ENCODE measurements at places on chromosomes 7 and 10.

- no peak for DNase-seq
Measured at GRCh38 chr7:136045992-136046391, 68.8 kb upstream of the MTPN start.

DNA sequence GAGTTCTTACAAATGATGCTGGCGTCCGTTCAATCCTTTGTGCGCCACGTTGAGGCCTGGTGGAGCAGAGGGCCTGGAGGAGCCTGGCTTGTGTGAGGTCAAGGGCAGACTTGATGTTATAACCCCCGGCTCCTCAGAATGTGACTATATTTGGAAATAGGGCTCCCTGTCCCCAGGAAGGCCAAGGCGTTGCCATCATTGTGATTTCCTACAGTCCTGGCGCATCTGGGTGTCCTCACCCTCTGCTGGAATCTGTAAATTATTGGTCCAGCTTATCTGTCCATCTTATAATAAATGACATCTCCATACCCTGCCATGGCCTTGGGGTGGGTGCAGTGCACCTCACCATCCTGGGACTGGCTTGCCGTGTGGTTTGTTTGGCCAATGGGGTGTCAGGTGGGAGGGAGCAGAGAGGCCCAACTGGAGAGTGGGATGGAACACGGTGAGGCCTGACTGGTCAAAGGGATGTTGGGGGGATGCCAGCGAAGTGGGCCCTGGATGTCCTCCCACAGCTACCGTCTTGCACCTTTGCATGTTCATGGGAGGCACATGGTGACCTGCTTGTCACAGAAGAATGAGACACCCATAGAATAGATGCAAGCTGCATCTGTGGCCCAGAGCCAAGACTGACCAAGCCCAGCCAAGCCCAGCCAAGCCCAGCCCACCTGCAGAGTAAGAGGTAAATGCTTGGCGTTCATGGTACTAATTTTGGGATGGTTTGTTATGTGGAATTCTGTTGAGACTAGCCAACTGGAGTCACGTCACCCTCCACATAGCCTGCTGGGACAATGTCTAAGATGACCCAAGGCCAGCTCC lies 11.1 kb upstream of the LRRC27 start:
- DNase-seq = no peak

GRCh38 chr7:93461350-93461749 lies 113.2 kb downstream of the CALCR start:
- DNase-seq = no peak

GRCh38 chr7:79227044-79227443 lies 226.4 kb downstream of the MAGI2 start:
- no peak for DNase-seq

DNA sequence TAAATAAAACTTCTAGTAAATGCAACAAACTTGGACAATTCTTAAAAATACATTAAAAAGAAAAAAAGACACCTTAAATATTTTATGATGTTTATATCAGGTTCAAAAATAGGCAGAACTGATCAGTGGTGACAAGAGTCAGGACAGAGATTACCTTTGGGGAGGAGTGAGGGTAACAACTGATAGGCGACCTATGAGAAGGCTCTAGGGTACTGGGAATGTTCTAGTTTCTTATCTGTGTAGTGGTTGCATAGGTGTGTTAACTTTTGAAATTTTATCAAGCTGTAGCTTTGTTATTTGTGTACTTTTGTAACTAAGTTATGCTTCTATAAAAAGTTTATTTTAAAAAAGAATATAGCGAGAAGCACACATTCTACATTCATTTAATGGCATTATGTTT lies 75.1 kb upstream of the STRIP2 start:
- no peak for DNase-seq

DNA sequence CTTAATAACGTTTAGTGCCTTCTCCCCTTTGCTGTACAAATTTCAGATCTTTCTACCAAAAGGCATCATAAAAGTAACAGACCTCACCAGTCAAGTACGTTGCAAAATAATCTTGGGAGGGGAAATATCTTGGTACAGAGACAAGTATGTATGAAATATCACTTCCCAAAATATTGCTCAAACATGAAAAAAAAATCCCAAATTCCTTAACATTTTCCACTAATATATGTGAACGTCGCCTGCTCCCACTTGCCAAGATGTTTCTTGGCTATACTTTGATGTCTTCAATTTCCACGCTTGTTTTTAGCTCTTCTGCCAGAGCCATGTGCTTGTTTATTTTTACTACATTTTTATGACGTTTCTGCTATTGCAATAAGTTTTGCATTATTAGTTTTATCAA lies 223.5 kb downstream of the PLXNA4 start:
- no peak for DNase-seq
